ENCODE measurements at places on chromosomes 2 and 18.

GRCh38 chr18:56380685-56381084 lies 257.7 kb downstream of the TXNL1 start:
- no peak for DNase-seq

DNA sequence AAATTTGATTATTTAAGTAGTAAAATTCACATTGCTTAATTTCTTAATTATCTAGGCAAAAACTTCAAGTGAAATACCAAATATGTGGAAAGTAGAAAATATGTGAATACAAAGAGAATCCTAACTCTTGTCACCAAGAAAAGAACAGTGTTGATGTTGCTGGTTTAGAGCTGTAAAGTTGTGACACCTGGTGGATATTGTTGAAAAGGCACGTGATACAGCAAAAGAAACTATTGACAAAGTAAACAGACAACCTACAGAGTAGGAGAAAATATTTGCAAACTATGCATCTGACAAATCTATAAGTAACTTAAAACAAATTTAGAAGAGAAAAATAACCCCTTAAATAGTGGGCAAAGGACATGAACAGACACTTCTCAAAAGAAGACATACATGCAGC lies 25.6 kb upstream of the ZC3H15 start:
- no peak for DNase-seq

DNA sequence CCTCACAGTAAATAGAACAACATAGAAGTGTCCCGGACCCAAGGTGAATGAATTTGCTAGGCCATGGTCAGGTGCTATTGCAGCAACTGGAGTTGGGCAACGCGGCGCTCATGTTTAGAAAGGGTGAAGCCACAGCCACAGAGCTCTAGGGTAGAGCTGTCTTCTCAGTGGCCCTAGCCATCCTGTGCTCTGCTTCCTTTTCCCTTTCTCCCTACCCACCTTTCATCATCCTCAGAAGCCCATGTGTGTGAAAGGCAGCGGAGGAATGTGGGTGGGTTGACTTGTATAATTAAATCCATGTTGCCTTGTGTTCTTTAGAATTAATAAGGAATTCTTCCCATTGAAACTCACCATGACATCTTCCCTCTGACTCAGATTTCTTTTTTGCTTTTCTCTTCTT lies 336.7 kb downstream of the OSR1 start:
- DNase-seq, result no peak

DNA sequence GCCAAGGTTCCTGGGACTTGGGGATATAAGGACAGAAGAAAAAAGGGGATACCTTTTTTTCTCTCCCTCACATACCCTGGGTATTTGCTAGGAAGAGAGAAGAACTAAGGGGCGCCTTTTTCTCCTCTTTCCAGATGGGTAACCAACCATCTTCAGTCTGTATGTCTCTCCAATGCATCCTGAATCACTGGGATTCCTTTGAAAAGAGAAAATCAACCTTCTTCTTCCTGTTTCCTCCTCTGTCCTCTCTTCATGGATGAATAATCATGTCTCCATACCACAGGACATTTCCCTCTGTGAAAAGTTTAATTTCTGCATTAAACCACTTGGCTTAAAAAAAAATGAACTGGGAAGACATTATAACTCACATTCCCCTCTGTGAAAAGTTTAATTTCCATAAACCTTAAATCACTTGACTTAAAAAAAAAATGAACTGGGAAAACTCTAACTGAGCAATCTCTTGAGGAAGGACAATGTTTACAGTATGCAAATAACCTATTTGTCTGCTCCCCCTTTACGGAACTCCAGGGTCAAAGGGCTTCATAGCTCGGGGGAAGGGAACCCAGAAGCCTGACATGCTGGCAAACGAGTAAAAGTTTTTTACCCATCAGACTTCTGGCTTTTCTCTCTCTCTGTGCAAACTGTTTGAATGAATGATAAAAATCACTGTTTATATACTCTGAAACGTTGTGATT lies 56.7 kb upstream of the FAM98A start:
- no peak for DNase-seq

DNA sequence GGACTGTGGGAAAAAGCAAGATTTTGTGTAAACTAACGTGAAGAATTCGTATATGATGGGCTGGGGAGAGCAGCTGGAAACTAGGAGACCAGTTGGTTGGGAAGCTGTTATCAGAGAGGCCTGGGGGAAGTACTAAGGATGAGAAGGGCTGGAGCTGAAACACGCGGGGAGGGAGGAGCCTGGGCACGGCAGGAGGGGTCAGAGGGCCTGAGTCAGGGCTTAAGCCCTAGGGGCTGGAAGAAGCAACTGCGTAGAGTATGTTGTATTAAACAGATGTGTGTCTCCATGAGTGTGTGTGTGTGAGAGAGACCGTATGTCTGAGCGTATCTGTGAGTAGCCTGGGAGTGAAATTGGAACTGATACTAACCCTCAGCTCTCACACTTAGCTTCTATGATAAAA lies 8.4 kb downstream of the POMC start:
- no peak for DNase-seq

- no peak for DNase-seq
Measured at GRCh38 chr2:45768208-45768607, 116.7 kb downstream of the PRKCE start.

DNA sequence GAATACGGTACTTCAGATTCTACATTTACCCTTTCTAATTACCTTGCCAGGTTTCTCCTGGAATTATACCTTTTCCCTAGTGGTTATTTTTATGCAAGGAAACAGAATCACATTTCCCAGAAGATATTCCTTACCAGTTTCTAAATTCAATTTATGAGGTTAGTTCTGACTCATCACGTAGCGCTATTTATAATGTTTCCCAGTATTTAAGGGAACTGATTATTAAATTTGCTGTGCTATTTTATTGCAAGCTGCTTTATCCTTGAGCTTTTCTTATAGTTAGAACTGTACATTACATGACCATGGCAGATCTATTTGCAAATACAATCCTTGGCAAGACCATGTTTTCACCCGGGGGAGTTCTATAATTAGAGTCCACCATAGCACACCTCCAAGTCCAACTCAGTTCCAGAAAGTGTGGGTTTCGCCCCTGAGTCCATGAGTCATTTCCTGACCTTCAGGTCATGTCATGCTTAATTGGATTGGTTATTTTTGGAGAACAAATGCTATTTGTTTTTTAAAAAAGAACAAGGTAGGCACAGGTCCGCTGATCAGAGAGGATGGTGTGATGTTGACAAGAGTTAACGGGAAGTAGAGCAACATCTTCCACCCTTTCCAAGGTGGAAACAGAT lies 126.6 kb downstream of the ZNF532 start:
- DNase-seq, result no peak

Measured in D721Med (cell line).